ENCODE measurements at places on chromosomes 3 and 15.

- no peak for DNase-seq
These were observed 802 bp upstream of the CHRNB4 start for GRCh38 chr15:78641749-78642275.

DNA sequence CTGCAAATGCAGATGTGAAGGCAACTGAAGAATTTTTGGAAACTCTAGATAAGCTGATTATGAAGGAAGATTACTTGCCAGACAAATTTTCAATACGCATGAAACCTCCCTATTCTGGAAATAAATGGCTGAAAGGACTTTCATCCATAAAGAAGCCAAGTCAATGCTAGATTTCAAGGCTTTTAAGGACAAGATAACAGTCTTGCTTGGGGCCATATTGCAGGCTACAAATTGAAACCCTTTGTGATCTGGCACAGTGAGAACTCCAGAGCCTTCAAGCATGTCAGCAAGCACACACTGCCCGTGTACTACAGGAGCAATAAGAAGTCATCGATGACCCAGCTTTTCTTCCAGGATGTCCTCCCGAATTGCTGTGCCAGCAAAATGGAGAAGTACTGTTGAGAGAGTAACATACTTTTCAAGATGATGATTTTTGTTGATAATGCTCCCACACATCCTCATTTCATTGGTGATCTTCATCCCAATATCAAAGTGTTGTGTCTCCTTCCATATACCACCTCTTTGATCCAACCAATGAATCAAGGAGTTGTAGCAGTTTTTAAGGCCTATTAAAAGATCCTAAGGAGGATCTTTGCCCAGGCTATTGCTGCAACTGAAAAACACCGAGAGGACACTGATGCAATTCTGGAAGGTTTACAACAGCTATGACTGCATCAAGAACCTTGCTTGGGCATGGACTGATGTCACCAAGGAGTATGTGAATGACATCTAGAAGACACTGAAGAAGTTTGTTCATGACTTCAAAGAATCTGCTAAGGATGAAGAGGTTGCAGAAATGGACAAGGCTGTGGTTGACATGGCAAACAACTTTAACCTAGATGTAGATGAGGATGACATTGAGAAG, 20.3 kb downstream of the CALML4 start:
- no peak for DNase-seq

DNA sequence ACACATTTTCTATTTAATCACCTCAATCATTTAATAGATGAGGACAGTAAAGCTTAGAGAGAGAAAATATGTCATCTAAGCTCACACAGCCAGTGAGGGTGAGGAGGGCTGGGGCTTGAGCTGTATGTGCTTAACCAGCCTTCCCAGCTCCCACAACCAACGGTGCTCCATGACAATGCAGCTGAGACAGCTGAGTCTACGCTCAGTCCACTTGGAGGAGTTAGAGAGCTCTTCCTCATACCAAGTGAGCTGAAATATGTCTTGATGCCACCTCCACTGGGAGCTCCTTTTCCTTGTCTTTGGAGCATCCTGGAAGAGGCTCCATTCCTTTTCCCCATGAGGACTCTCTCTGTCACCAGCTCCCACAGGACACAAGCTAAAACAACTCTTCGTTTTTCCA, 9.3 kb downstream of the HOMER2 start:
- no peak for DNase-seq

DNA sequence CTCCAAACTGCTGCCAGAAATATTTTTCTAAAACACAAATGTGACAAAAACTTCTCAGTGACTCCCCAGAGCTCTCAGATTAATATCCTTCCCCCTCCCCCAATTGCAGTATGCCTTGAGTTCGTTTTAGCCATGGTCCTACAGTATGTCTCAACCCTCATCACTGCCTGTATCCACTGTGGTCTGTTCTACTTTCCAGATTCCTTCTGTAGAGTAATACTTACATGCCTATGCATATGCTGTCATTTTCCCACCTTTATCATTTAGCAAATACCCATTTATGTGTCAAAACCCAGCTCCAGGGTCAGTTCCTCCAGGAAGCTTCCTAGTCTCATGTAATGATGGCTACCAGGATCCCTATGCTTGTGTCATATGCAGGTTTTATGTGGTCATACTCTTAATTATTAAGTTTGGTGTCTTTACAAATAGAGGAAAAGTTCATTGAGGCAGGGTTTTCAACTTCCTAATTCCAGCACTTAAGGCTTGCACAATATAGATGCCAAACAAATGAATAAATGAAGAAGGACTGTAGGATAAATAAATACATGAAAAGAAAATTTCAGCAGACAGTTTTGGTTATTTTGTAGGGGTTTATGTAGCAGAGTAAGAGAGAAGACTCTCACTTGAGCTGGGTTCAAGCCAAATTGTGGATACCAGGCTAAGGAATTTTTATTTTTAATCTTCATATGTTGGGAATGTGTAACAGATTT, 170.8 kb downstream of the ALCAM start:
- DNase-seq = no peak

GRCh38 chr15:35078221-35078915, 6.7 kb downstream of the NANOGP8 start:
- no peak for DNase-seq

DNA sequence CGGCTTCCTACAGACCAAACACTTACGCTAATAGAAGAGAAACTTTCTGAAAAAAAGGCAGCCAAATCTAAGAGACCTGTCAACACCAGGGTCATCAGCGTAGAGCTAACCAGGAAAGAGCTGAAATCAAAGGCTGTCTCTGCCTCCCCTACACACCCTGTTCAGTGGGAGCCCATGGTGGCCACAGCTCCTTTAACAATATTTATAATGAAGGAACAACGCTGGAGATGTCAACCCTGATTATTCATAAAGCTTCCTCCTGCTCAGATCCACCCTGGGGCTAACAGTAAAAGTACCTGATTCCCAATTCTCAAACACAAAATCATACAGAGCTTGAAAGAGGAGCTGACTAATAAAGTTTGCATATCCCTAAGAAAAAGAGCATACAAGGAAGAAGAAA, 133.7 kb downstream of the ANXA2 start:
- DNase-seq = no peak

DNA sequence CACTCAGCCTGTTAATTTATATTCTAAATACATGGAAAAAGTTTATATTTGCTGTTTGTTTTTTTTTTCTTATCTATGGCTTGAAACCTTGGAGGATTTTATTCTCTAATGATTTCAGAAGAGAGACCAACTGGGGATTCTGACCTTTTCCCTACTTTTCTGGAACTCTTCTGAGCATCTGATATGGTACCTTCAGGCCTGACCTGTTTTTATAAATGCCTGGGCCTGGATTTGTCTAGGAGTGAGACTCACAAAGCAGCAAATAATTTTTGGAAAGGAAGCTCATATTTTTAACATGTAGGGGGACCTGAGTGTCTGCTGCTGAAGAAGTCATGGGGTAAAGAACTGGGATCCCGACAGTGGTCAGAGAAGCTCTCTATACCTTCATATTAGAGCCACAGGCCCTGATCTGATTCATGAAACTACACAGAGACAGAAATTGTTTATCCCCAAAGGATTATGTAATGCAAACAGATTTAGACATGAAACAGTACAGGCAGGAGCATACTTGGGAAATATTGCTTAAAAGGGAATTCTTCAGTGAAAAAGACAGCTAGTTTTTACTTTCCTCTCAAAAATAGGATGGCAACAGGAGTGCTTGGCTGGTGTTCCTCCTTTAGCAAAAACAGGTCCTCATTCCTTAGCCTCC, 15.9 kb downstream of the PPM1L start:
- no peak for DNase-seq

Data from thoracic aorta (tissue), 2 donors.